IPS DF 6.9 (cell line): ENCODE measurements at places on chromosomes 5 and 9.

DNA sequence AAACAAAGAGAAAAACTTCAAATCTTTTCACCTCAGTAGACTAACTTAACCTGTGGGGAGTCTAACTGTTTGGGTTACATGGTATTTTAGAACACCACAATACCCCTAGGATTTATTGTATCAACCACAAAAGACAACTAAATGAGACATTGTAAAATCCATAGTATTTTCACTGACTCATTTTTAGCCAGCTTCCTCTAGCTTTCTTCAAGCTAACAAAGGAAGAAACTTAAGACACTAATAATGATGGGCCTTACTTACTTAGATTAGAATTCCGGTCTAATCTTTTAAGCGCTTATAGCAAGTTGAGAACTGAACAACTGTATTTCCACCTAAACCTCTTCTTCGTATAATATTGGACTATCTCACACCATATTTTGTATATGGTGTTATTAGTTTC lies 529.3 kb downstream of the DMRTA1 start:
- no peak for DNase-seq

DNA sequence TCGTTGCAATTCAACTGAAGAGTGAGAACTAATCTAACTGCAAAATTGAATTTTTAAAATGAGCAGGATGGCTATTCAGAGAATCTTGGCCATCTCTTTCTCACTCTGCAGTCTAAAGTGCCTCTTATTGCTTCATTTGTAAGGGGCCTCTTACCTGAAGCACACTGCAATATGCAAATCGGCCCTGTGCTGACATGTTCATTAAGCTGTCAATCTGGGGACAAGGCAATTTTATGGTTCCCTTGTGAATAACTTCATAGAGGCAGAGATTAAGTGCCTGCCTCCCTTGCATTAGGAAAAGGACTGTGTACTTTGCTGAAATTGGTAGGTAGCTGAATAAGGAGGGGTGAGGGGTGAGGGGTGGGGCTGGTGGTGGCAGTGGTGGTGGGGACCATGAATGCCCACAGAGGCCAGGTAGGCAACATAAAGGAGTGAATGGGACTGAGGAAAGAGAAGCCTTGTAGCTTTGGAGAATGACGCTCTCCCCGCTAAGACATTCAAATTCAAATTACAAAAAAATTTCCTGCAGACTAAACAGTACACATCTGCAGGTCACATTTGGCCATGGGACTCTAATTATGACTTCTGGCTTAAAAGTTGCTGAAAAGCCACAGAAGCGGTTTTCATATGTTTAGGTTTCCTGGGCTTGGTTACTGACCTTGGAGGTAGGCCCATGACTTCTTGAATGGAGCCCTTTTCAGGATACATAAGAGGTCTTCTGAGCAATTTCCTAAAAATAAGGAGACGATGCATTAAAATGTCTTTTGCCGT lies 25.0 kb downstream of the TNFSF8 start:
- DNase-seq: no peak

- DNase-seq: no peak
Observed at GRCh38 chr5:76081811-76082771, 1.1 kb upstream of the SV2C start.

- DNase-seq: no peak
Observed at GRCh38 chr9:121810489-121810888, 159.1 kb downstream of the DAB2IP start.

GRCh38 chr5:58972301-58972700 lies 389.4 kb downstream of the RAB3C start:
- no peak for DNase-seq

DNA sequence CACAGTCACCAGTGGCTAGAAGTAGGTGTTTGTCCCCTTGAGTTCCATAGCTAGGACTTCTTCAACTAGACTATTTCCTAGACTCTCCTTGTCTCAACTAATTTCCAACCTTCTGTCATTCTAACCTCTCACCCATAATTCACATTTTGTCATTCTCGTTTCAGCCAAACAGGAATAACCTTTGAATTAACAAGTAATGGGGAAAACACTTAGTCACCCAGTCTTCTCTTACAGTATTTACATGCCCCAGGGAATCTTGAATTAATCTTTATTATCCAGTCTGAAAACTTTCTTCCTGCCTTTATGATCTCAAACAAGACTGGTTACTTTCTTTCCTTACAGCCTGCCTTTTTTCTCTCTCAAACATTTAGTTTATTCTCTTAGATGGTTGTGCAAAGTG lies 63.3 kb upstream of the RUSC2 start:
- DNase-seq: no peak

GRCh38 chr9:26723486-26723885 lies 169.1 kb downstream of the CAAP1 start:
- peak; percentile 54 for DNase-seq

- no peak for DNase-seq
Observed at GRCh38 chr9:4333787-4334186, 33.9 kb upstream of the GLIS3 start.

- DNase-seq: no peak
Observed at GRCh38 chr5:164412531-164412930, 907.1 kb downstream of the MAT2B start.

DNA sequence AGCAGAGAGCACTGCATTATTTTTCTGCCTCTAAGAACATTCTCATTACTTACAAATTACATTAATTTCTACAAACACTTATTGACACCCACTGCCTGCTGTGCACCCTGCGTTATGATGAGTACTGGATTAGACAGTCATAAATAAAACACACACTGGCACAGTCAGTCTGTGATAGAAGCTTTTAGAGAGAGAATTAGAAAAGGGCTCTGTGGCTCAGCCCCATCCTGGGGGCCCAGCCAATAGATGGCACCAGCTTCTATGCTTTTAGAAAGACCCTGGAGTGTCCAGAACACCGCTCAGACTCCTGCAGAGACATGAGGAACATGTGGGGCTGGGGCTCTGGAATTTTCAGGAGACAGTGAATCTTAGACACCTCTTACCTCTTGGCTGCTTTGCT lies 61.0 kb upstream of the RAPGEF1 start:
- no peak for DNase-seq

- no peak for DNase-seq
Observed at GRCh38 chr5:119288379-119289033, 67.3 kb upstream of the TNFAIP8 start.

- no peak for DNase-seq
Observed at GRCh38 chr9:109568568-109569210, 70.6 kb upstream of the PTPN3 start.

DNA sequence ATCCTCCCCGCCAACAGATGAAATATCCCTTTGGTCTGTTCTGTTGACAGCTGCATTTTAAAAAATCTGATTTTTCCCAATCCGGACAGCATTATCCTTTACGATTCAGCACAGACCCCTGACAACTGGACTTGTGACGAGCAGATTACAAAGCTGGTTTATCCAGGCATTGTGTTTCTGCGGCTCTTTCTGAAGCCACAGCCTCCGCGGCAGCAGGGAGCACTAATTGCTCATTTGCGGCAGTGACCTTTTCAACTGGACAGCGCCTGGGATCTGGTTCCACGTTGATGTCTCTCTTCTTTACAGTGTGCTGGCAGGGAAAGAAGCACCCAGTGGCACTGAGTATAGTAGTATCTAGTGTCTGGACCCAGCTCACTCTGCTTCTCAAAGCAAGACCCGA lies 351.2 kb downstream of the ZNF608 start:
- DNase-seq: no peak

DNA sequence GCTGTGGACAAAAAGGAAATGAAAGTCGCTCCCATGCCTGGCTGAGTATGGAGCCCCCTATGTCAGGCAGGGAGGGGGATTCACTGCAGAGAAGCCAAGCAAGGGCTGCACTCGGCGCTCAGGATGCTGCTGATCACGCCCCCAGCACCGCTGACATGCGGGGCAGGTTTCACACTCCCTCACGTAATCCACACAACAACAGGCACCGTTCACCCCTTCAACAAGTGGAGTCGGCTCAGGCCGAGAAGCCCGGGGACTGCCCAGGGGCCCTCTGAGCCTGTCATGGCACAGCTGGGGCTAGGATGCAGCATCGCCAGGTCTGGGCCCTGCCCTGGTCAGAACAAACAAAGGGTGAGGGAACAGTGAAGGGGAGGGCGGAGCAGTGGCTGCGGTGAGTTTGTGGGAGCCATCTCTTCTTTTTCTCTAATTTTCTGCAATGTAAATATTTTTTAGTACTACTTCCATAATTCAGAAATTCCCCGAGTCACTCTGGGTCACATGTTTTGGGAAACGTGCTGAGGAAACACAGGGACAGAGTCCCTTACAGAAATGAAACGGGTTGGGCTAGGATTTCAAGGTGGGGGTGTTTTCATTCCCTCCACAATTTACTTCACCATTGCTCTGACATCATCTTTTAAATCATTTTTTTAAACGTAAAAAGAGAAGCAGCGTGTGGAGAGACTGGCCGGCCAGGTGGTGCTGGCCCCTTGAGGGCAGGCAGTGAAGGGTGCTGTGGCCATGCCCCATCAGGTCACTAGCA lies 49.8 kb downstream of the PRRT1B start:
- no peak for DNase-seq

DNA sequence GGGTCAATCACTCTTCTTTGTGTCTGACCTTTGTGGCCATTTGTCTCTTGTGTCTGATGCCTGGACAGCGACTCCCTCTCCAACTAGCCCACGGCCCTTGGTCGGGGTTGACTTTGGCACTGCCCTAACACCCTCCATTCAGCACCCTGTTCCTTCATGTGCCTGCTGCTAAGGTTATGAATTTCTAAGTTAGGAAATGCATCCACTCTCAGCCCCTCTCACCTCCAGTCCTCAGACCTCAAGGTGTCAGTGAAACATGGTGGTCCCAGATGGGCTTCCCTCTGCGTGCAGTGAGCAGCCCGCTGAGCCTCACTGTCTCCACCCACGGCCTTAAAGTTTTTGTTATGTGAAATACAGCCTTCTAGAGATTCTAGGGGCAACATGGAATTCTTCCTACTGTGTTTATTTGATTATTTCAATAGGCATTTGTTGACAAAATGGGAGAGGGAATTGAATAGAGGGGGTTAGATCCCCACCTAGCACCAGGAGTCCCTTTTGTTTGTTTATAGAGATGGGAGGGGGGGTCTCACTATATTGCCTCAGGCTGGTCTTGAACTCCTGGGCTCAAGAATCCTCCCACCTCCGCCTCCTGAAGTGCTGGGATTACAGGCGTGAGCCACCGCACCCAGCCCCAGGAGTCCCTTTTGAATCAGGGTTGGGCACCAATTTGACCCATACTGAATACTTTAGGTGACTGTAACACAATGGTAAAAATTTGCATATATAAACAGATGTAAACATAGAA lies 1.6 kb upstream of the GLIPR2 start:
- no peak for DNase-seq

DNA sequence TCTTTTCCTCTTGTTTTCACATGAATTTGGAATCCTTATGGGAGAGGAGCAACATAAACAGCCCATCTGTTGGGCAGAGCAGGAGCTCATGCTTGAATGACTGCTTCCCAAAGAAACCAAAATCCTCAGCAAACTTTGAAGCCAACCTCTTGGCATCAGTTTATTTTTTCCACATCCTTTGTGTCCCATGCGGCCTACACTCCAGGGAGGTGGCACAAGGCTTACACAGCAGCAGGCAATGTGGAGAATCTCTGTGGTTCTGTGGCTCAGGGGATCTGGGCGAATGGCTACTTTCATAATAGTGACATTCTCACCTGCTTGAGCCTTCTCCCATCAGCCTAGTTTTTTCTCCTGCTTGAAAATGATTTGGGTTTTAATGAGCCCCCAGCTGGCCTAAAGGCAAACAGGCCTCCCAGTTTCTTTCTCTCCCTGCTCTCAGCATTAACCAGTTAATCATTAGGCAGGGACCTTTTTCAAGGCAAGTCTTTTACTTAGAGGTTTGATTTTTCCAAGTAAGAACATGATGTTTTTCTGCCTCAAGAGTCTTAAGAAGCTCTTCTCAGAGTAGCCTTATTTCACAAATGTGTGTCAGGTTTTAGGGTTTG lies 370.3 kb downstream of the ARHGEF28 start:
- no peak for DNase-seq

- DNase-seq: no peak
Observed at GRCh38 chr5:163338-163620, 28.0 kb upstream of the LRRC14B start.

GRCh38 chr9:76912636-76913275 lies 6.8 kb upstream of the PRUNE2 start:
- DNase-seq: no peak

GRCh38 chr5:167150661-167151060 lies 1140.8 kb upstream of the WWC1 start:
- DNase-seq: no peak

DNA sequence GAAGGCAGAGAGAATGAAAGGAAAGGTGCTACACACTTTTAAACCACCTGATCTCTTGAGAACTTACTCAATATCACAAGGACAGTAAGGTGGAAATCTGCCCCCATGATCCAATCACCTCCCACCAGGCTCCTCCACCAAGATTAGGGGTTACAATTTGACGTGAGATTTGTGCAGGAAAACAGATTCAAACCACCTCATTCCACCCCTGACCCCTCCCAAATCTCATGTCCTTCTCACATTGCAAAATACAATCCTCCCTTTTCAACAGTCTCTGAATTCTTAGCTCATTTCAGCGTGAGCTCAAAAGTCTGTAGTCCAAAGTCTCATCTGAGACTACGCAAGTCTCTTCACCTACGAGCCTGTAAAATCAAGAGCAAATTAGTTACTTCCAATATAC lies 768.3 kb upstream of the COX7C start:
- DNase-seq: no peak

DNA sequence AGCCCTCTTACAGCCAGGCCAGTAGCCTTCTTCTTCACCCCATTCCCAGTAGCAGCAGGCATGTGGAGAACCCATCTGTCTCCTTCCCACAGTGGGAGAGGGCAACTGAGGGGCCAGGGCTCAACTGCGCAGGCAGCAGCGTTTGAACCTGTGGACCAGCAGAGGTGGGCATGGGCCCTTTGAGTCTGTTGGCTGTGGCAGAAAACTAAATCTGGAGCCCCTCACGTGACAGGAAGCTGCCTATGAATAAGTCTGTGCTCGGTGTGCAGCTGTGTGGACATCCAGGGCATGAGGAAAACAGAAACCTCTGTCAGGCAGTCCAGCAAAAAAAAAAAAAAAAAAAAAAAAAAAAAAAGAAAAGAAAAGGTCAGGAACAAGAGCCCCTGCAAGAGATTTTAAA lies 189.2 kb upstream of the NR3C1 start:
- no peak for DNase-seq

DNA sequence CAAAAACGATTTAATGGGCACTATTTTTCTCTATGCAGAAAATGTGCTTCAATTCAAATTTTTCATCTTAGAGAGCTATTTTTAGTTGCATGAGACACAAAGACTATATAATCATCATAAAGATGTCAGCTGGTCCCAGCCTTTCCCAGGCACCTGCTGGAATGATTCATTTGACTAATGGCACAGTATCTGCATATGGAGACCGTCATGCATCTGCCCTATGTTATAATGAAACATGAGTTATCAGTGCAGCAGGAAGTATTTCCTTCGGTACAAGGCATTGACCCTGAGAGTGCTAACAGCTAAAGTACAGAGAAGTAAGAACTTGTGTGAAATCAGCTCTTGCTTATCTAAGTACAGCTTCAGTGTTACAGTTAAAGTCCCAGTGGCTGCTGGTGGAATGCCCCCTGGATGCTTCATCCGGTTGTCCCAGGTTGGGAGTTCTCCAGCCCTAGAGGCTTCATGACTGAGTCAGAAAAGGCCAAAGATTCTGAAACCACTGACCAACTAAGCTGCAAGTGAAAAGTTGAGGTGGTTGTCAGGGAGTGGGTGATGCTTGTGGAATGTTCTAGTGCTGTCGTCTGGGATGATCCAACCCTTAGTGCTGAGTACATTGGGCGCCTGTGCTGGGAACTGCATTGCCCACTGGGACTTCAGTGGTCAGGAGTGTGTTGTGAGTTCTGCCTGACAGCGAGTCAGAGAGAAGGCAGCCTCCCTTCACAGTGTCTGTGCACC lies 57.2 kb downstream of the MTRR start:
- DNase-seq: no peak

GRCh38 chr5:89191374-89191773 lies 308.4 kb upstream of the MEF2C start:
- DNase-seq: no peak

- DNase-seq: no peak
Observed at GRCh38 chr5:165375201-165375600, 1869.8 kb downstream of the MAT2B start.
